ENCODE measurements at places on chromosomes 11 and 22.

- DNase-seq = no peak
These were observed 566.8 kb upstream of the KIRREL3 start for GRCh38 chr11:127567237-127567932.

DNA sequence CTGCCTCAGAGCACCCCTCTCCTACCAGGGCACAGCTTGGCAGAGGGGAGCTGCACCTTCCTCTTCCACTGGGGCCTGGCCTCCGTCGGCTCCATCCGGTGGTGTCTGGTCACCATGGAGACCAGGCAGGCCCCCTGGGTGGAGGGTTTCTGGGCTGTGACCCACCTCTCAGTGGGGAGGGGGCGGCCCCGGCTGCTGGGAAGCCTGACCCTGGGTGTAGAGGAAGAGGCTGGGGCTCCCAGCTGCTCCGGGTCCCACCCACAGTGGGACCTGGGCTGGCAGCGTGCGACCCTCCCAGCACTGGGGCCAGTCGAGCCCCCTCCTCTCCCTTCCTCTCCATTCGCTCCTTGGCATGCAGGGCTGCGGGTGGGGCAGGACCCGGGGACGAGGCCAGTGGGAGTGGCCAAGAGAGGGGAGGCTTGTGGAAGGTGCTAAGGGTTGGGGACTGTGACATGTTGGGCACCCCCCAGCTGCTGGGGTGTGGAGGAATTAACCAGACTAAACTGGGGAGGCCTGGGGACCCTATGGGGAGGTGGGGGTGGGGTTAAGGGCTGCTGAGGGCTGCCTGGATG, 46.8 kb downstream of the BRSK2 start:
- no peak for DNase-seq

DNA sequence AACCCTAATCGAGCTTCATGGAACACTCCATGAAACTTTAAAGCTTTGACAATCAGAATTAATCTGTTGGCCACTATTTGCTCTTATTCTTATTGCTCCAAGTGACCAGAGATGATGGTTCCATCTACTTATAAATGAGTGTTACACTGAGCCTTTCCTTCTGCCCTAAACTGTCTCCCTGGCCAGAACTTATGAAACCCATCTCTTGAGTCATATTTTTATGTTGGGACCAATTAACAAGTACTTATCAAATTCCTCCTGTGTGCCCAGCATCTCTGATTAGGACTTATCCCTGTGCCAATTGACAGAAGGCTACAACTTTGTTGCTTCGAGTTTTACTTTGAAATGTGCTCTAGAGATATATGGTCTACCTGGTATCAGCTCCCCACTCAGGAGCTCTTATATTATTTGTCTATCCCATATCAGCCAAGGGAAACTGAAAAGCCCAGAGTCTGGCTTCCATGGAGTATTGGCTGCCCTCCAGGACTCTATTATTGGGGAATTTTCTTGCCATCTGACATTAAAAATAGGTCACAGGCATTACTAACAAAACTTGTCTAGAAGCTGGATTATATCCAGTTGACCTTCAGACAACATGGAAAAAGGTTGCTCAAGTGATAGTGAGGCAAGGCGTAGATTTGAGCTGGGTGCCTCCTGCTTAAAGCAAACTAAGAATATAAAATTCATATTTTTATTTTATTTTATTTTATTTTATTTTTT, 8.8 kb downstream of the KREMEN1 start:
- no peak for DNase-seq

- DNase-seq = no peak
These were observed 639 bp downstream of the TRIOBP start for GRCh38 chr22:37697538-37697835.

DNA sequence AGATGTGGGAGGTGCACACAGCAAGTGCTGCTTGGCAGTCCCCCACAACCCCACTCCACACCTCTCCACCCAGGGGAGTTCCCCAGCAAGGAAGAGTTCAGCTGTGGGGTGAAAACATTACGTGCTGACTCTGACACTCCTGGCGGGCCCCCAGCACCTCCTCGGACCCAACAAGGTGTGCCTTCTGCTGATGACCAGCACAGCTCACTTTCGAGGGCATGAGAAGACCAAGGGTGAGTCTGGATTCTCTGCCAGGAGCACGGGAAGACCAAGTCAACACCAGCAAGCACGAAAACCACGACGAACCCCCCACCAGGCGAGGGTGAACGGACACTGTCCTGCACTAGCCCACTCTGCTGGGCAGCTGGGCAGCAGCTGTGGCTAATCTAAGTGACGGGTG, 1.4 kb downstream of the ALG12 start:
- no peak for DNase-seq

DNA sequence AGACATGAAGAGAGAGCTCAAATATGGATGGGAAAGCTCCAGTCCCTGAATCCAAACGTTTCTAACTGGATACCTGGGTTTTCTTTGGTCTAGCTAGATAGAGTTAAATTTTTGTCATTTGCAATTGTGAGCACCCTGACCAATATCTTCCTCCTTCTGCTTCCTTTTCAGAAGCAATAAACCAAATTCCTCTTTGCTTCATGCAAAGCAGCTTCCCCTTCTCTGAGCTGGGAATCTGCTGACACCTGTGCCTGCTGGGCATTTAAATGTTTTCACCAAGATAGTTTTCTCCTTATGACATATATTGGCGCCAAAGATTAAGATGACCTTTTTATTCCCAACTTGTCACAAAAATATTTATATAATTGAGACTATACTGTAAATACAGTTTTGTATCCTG, 27.9 kb upstream of the PAK1 start:
- DNase-seq = no peak

DNA sequence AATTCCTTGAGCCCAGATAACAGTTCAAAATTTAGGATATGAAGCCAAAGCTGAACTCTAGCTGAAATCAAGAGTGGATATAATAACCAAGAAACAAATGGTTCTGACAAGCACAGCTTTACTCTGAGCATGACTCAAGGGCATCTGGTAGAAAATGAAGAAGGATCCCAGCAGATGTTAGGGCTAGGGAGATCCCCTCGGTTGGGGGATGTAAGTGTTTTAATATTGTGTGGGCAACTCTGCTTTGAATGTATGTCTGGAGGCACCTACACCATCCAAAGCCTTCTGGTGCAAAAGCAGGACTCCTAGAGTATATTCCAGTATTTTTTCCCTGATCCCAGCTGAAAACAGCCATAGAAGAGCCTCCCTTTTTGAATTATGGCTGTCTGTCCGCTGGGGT, 61.7 kb downstream of the FLI1 start:
- DNase-seq = no peak

GRCh38 chr11:93969925-93970922, 50.9 kb upstream of the HEPHL1 start:
- no peak for DNase-seq

DNA sequence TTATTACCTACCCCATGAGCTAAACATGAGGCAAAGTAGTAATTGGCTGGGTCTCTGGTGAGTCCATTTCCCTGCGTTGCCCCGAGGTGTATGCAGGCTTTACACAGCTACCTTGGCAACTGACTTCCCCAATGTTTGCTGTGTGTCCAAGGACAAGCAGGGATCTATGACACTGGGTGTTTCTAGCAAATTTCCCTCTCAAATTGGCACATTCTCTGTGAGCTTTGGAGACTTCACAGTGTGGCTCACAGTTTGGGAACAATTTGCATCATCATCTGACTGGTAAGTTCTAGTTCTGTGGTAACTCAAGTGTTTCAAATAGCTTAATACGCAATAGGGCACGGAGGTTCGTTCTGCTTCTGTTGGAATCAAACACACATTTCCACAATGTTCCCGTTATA, 12.5 kb downstream of the NNMT start:
- no peak for DNase-seq

GRCh38 chr22:36028646-36029405, at the start of gene RBFOX2:
Gene RBFOX2, minus strand, starts transcription at chr22:36028824. Its CDS starts 399 bp downstream, at chr22:36028425.
- DNase-seq = peak; percentile 75

GRCh38 chr11:33912405-33913361, 20.8 kb upstream of the LMO2 start:
- no peak for DNase-seq

GRCh38 chr22:23245045-23245798, 64.9 kb downstream of the BCR start:
- DNase-seq = no peak

DNA sequence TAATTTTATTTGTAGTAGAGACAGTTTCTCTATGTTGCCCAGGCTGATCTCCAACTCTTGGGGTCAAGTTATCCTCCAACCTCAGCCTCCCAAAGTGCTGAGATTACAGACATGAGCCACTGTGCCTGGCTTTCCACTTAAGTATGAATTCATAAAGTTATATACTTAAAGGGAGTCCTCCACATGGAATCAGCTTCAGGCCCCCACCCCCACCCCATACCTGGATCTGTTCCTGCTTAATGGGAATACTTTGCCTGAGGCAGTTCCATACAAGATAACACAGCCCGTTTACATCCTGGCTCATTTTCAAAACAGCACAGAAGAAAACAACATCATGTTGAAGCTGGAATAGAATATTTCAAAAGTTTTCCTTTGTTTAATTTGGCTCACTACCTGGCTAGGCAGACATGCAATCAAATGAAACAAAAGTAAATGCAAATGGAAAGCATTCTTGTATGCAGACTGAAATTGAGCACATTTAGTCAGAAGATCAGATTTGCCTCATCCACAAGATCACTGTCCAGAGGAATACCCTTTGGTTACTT, 82.4 kb downstream of the FAT3 start:
- DNase-seq = no peak

- DNase-seq = no peak
These were observed 83.8 kb upstream of the FIBIN start for GRCh38 chr11:26909991-26910591.

- no peak for DNase-seq
These were observed 14.5 kb downstream of the MYH9 start for GRCh38 chr22:36373258-36373579.

DNA sequence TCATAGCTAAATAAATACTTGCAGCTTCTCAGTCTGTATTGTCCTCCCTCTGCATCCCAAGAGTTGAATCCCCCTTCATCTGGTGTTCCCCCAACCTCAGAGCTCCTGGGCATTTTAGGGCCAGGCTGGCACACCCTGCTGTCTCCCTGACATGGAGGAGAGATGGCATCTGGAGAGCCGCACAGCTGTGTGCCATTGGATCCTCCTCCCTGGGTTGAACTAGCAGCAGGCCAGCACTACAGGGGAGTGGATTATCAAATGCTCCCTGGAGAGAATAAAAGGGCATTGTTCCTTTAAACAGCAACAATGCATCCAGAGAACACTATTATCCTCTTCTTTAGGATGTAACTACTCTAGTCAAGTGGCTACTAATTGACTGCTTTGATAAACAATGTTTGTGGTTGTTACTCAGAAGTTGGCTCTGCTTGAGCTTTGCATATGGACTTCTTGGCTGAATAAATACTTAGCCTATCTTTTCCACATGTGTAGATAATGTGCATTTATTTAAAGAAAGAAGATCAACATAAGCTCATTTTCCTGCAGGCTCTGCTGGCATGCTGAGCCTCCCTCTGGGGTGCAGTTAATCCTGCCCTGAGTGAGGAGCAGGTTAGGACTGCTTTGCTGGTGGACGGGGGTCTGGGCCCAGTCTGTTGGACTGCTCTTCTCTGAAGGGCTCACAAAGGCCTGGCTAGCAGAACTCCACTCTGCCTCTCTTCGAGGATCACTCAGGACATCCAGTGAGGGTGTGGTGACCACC, 897.2 kb downstream of the TBC1D22A start:
- DNase-seq = no peak

GRCh38 chr11:45754741-45755140, 50.2 kb upstream of the SLC35C1 start:
- DNase-seq = no peak

- DNase-seq = no peak
These were observed 72.2 kb upstream of the GRK2 start for GRCh38 chr11:67194096-67194495.

- no peak for DNase-seq
These were observed 91.8 kb downstream of the TBC1D22A start for GRCh38 chr22:46854125-46854870.

GRCh38 chr22:25366408-25366807, 147.0 kb downstream of the CRYBB2 start:
- no peak for DNase-seq

DNA sequence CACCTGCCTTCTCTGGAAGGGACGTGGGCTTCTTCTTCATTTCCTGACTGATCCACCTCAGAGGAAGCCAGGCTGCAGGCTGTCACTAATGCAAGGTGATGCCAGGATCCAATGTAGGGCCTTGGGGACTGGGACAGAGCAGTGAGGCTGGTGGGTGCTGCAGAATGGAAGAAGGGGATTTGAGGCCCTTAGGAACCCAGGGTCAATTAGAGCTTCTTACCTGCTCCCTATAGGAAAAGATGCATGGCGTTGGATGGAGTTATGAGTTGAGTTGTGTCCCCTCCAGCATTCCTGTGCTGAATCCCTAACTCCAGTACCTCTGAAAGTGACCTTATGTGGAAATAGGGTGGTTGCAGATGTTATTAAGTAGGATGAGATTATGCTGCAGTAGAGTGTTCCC, 190.4 kb downstream of the MIAT start:
- DNase-seq = no peak

GRCh38 chr11:119419834-119420492, 3.0 kb downstream of the THY1 start:
- DNase-seq = no peak

DNA sequence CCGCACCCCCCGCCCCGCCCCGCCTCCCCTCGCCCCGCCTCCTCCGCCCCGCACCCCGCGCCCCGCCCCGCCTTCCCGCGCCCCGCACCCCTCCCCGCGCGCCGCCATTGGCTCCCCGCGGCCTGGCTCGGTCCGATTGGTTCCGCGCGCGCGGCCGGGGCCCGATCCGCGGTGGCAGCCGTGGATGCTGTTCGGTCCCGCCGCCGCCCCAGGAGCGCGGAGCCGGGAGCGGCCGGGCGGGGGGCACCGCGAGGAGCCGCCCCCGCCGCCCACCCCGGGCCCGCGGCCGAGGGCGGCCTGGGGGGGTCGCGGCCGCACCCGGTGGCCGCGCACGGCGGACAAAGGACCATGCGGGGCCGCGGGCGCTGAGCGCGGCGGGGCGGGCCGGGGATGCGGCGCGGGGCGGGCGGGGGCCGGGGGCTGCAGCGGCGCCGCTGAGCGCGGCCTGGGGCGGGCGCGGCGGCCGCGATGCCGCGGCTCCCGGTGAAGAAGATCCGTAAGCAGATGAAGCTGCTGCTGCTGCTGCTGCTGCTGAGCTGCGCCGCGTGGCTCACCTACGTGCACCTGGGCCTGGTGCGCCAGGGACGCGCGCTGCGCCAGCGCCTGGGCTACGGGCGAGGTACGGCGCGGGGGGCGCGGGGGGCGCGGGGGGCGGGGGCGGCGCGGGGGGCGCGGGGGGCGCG, at the start of gene B4GALNT4:
B4GALNT4 (plus strand) TSS at position 164 of the 683 bp plus-strand sequence; CDS start at position 469, 305 bp downstream.
- DNase-seq = no peak

- no peak for DNase-seq
These were observed 14.2 kb downstream of the IFT27 start for GRCh38 chr22:36761553-36762240.

All from stimulated activated CD4-positive, alpha-beta T cell treated with anti-CD3 and anti-CD28 coated beads, TNF-alpha, amount 100 ng/mL, for 48 hours (primary cell).